ENCODE measurements at places on chromosomes 2 and 18.

- no peak for DNase-seq
Measured at GRCh38 chr2:240794178-240794721, 25.8 kb downstream of the KIF1A start.

DNA sequence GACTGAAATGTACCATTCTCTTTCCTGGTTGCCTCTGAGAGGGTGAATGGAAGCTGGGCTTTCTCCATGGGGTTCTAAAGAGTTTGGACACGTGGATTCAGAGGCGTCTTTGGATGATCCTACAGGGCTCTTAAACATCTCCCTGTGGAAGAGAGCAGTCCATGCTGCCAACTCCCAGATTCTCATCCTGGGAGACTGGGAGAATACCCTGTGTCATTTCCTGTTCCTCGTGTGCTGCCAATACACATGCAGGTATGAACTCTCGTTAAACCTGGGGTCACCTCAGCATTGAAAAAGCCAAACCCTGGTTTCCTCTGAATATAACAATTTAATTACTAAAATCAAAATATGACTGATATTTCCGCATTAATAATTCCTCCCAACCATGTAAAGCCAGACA lies 73.3 kb upstream of the NT5C1B start:
- no peak for DNase-seq

- DNase-seq: no peak
Measured at GRCh38 chr2:134352844-134353243, 99.0 kb downstream of the MGAT5 start.

GRCh38 chr2:162769066-162769465 lies 69.5 kb downstream of the KCNH7 start:
- no peak for DNase-seq

DNA sequence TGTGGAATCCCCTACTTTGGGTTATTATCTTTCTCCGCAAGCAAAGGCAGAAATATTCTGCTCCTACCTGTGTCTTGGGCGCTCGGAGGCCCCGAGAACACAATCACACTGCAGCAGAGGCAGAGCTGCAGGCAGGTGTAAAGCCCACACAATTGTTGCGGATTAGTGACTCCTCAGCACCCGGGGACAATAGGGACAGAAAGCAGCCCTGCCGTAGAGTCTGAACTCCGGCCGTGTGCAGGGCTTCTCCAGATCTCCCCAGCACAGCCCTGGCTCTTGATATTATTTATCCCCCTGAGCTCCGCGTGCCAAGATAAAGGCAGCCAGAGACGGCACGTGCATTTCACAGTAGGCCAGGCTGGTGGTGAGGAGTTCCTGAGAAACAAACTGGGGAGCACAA lies 229.2 kb downstream of the EN1 start:
- no peak for DNase-seq

- no peak for DNase-seq
Measured at GRCh38 chr2:22582107-22582506, 802.9 kb upstream of the KLHL29 start.

DNA sequence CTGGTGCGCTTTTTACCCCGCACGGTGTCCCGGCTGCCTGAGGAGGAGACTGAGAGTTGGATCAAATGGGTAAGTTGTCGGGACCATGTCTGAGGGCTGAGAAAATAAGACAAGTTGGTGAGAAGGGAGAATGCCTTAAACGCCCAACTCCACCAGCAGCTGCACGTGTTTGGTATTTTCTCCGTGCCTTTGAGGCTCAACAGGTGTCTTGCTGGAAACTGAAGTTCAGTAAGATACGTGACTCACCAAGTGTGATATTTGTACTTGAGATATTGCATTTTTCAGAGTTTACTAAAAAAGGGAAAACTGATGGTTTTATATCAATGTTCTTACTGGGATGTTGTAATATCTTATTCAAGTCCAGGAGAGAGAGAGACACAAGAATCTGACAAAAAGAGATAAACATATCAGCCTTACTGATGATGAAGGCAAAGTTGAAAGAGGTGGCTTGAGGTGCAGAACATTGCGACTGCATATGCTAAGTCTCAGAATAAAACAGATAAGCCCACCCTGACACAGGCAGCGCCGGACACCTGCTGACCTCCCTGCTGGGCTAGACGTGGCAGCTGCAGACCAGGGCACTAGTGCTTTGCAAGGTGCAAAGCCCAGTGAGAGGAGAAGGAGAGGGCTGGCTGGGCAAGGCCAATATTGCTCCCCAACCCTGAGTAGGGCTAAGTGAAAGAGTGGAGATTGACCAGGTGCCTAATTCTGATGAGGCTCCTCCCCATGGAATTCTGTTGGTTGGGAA lies 33.1 kb downstream of the TRPM8 start:
- DNase-seq: no peak

- DNase-seq: no peak
Measured at GRCh38 chr2:225512876-225513540, 113.5 kb downstream of the NYAP2 start.

- no peak for DNase-seq
Measured at GRCh38 chr2:158112992-158113391, 11.3 kb downstream of the UPP2 start.

- DNase-seq: no peak
Measured at GRCh38 chr2:208642125-208642779, 235.7 kb downstream of the PTH2R start.

GRCh38 chr2:18836436-18836835 lies 247.1 kb upstream of the NT5C1B start:
- no peak for DNase-seq

- DNase-seq: no peak
Measured at GRCh38 chr18:24791751-24792545, 331.5 kb downstream of the HRH4 start.

GRCh38 chr2:17521621-17522020 lies 3.4 kb upstream of the RAD51AP2 start:
- no peak for DNase-seq

- DNase-seq: no peak
Measured at GRCh38 chr2:172894689-172895387, 159.2 kb downstream of the RAPGEF4 start.

DNA sequence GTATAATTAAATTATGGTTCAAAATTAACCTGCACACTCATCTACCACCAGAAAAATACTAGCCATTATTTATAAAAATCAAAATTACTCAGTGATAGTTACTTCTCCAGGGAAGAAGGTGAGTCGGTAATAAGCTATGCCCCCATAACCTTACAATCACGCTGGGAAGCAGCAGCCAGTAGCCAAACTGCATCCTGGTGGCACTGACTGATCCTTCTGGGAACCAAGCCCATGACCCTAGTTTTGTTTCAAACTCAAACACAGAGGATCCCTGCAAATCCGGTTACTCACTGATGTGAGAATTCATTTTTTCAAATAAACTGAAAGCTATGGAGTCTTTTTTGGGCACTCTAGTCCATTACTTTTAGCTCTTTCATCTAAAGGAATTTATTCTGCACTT lies 88.2 kb upstream of the VWC2L start:
- no peak for DNase-seq

DNA sequence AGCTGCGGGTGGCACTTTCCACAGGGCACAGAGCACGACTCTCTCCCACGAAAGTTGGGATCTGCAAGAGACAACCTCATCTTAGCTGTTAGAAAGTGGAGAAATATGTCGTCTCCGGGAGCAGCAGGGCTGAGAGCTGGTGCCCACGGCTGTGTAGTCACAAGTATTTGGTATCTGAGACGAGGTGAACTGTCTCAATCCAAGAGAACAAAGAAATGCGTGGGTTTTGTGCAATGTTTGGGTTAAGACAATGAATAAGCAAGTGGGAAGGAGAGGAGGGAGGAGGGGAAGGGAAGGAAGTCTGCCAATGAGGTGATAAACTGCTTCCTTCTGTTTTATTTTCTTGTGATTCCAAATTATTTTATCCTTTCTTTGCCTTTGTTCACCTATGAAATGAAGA lies 18.0 kb downstream of the DYTN start:
- peak; percentile 56 for DNase-seq

Measured in suppressor macrophage (primary cell).